Tibial nerve (tissue), 4 donors: ENCODE measurements at places on chromosomes 11 and 22. TPM values are rescaled to one million over a fixed set of nuclear protein-coding genes. Genes with fewer than 3 reads are reported as not detected.

- no peak for DNase-seq
Measured at GRCh38 chr11:16011396-16011795, 344.9 kb downstream of the SOX6 start.

DNA sequence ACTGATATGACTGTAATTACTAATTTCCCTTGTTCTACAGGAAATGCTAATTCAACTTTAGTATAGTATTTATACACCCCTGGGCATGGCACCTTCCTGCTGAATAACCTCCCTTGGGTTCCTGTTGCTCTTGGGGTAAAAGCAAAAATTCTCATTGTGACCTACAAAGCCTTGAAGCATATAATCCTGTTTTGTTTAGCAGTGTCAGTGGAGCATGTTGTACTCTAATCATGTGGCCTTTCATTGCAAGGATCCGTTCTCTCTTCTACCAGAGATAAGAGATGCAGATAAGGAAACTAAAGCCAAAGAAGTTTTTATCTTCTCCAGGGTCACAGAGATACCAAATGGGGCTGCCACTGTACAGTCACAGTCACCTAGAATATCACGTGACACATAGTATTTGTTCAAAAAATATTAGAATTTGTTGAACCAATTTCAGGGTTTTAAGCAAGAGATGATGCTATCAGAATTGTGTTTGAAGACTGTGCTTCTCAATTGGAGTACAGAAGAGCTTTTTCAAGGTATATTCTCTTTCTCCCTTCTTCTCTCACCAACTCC is 25.1 kb downstream of the CSRP3 start:
- DNase-seq = no peak

DNA sequence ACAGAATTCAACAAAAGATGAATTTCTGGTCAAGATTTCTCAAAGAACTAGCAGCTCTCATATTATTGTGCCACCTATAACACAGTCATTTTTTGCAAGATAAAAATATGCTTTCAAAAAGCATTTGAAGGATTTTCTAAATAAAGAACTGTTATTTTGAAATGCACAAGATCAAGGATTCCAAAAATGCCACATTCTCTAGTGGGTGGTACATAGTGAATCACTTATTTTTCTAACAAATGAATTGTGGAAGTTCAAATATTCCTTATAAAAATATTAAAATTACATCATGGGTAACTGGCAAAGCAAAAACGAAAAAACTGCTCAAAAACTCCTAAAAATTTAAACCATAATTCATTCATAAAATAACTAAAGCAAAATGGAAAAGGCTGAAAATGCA is 2.1 kb downstream of the RNF141 start:
- DNase-seq = no peak

EIF3L gene
- total RNA-seq = 274 TPM

- DNase-seq = no peak
Measured at GRCh38 chr11:45247433-45247832, 38.7 kb downstream of the SYT13 start.

DNA sequence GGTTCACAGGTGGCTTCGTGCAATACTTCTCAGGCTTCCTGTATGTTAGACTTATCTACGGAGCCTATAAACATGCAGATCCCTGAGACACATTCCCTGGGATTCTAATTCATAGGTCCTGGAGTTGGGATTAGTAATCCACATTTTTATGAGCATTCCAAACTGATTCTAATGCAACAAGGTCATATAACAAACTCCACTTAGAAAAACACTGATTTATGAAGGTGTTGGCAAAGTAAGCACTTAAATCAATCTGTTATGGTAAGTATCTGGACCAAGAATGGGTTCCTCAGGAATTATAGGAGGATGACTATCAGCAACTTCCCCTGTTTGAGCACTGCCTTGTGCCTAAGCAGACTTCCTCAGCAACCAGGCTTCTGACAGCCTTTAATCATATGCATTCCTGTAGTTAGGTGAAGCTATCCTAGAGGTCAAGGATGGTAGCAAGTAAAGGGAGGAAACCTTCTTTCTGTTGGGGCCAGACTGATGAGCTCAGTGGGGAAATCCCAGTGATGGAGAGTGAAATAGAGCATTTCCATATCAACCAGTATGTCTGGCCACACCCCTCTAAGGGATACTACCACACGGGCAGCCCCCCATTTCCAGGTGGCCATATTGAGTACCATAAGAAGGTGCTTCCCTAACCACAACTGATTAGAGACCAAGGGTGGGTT is 89.6 kb downstream of the RASSF10 start:
- no peak for DNase-seq

GRCh38 chr22:46047226-46047625 is 70.3 kb upstream of the WNT7B start:
- no peak for DNase-seq

GRCh38 chr11:116233561-116233960 is 539.2 kb downstream of the BUD13 start:
- DNase-seq = no peak

GRCh38 chr11:19777377-19778102 is 64.9 kb downstream of the NAV2 start:
- no peak for DNase-seq

MUC6 gene
- under 0.01 TPM for total RNA-seq

- DNase-seq = no peak
Measured at GRCh38 chr22:35971456-35972119, 57.0 kb downstream of the RBFOX2 start.

- no peak for DNase-seq
Measured at GRCh38 chr22:22351366-22351765, 106.8 kb downstream of the VPREB1 start.

- no peak for DNase-seq
Measured at GRCh38 chr22:47540011-47540410, 777.6 kb downstream of the TBC1D22A start.

CLDN5 gene
- 210 TPM for total RNA-seq
